ENCODE measurements at places on chromosomes 1 and 21.

DNA sequence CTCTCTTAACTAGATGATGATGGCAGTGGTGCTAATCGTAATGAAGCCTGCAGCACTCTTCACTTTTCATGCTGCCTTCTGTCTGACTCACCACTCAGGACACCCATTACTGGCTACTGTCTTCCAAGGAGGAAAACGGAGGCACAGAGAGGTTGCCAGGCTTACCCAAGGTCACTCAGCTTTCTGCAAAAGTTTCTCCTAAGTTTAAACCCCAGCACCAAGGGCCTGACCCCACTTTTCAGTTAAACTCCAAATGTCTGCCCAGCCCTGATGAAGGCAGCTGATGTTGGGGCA, 78.1 kb upstream of the RUNX3 start:
- DNase-seq: no peak

- DNase-seq: no peak
Observed at GRCh38 chr21:45511661-45512431, 30.4 kb downstream of the SLC19A1 start.

- no peak for DNase-seq
Observed at GRCh38 chr1:215971793-215972441, 404.8 kb downstream of the KCTD3 start.

- peak; percentile 30 for DNase-seq
Observed at GRCh38 chr1:171188388-171189266, 3.5 kb downstream of the FMO2 start.

DNA sequence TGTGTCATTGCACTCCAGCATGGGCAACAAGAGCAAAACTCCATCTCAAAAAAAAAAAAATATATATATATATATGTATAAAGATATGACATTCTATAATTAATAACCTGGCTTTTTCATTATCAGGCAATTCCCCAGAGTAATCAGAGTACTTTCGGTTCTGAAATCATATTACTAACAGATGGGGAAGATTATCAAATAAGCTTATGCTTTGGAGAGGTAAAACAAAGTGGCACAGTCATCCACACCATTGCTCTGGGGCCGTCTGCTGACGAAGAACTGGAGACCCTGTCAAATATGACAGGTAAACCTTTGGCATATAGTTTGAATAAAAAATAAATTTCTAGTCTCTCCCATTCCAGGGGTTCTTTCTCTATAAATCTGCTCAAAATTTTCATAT, 58.5 kb upstream of the SH3GLB1 start:
- DNase-seq: no peak

- DNase-seq: no peak
Observed at GRCh38 chr1:229209816-229210215, 61.1 kb upstream of the RAB4A start.

DNA sequence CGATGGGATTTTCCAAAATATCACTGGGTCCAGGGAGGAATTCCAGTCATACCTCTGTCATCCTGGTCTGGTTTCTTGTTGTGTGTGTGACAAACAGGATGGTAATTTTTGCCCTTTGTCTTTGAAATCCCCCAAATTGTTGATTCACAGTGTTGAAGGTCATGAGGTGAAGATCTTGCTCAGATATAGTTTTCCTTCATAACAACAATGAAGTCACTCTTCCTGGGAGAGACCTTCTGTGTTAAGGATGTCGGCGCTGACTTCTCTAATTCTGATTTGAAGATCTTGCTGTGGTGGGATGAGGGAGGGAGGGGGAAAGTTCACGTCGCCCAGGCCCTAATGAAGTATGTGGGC, 32.2 kb upstream of the MPZL1 start:
- DNase-seq: no peak

DNA sequence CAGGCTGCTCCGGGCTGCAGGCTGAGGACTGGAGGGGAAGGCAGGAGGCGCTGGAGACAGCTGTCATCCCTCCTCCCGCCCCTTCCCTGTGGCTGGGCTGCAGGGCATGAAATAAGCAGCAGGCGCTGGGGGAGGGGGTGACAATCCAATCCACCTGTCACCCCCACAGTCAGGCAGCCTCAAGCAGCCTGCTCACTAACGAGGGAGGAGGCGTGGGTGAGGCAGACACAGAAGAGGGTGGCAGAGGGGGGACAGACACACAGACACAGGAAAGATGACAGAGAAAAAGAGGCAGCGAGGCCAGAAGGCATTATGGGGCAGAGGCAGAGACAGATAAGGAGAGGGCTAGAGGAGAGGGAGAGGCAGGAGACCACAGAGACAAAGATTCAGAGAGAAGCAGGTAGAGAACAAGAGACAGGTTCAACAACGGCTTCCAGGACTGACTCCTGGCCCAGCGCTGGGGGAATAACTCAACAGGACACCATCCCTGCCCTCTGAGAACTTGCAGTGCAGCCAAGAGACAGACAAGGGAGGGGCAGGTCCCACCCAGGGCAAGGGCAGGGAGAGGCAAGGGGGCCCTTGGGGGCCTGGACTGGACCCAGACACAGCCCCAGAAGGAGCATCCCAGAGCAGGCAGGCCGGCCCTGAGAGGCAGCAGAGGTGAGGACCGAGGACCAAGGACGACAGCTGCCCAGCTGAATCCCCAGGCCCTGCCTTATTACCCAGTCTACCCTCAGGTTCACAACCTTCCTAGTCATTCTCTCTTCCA, 11.2 kb downstream of the MEF2D start:
- DNase-seq: peak; percentile 53

- no peak for DNase-seq
Observed at GRCh38 chr1:192485692-192486436, 89.7 kb upstream of the RGS1 start.

DNA sequence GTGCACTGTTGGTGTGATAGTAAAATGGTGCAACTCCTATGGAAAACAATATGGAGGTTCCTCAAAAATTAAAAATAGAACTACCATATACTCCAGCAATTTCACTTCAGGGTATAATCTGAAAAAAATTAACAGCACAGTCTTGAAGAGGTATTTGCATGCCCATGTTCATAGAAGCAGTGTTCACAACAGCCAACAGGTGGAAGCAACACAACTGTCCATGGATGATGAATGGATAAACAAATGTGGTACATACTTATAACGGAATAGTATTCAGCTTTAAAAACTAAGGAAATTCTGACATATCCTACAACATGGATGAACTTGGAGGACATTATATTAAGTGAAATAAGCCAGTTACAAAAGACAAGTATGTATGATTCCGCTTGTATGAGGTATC, 8.2 kb downstream of the TTLL7 start:
- no peak for DNase-seq

DNA sequence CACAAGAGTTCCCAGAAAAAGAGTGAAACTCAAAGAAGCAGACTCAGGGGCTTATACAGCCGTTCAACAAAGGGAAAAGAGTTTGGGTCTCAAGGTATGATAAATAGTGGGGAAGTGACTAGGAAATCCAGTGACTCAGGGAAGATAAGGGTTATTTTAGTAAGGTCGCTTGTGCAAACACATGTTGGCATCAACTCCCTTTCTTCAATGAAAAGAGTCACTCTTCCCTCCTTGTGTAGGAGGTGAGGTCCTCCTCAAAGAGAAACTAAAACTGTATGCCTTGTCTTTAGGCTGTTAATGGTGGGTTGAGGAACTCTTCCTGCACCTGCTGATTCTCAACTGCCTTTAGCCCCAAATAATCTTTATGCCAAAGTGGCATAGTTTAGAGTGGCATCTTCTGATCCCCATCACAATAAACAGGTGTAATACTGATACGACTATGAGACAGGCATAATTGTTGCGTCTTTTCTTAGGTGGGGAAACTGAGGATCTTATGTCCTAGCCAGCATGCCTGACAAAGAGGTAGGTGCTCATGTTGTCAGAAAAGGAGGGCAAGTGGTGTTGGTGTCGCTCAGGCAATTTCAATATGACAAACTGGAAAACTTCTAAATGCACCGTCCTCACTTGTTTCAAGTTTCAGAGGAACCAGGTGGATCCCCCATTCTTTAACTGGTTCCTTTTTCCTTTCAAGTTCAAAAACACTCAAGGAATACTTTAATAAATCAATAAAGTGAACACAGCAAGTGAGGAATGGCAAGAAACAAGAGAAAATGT, 294.1 kb upstream of the RUNX1 start:
- no peak for DNase-seq

DNA sequence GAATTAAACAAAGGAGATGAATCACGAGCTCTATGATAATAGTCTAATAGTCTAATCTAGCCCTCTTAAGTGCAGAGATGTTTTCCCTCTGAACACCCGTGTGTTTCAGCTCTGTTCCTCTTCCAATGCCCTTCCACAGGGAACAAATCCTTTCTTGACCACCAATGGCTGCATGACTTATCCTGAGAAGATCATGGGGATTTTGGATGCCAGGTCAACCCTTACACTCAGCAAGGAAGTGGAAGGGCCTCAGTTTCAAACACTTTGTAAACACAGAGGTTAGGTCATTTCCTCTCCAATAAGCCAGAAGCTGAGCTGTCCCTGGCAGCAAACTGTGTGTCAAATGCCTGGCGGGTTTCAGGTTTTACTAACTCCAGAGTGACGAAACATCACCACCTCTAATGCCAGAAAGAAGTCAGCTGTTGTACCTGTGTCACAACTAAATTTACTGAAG, 200.0 kb downstream of the GABPA start:
- DNase-seq: no peak

GRCh38 chr1:26164861-26165842, 3.6 kb downstream of the C1orf232 start:
- DNase-seq: no peak

DNA sequence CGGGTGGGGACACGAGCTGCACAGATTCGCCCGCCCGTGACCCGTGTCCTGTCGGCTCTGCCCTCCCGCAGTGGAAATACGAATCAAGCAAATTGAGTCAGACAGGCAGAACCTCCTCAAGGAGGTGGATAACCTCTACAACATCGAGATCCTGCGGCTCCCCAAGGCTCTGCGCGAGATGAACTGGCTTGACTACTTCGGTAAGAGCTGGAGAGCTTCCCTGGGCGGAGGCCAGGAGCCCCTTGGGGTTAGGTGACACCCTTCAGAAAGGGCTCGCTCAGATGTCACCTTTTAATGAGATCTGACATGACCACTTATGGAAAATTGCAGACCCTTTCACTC, 489 bp downstream of the CDCA8 start:
- DNase-seq: no peak
